ENCODE measurements at places on chromosomes 2 and 18.

- no peak for DNase-seq
Measured at GRCh38 chr2:34305587-34305986, 706.5 kb upstream of the FAM98A start.

GRCh38 chr18:24915547-24915946 is 436.4 kb downstream of the ZNF521 start:
- DNase-seq: no peak

DNA sequence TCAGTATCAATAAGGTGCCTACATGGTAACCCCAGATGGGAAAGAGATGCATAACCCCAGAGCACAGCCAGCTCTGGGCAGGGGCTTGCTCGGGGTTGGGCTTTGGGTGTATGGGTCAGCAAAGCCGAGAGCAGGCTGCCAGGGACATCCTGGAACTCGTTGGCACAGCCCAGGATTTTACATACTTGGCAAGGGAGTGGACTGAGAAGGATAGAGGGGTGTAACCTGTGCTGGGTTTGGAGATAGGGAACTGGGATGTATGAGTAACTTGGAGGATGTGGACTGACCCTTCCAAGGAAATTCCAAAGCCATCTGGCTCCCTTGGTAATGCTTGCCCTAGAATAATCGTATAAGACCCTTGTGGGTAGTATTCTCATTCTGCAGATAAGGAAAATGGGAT is 44.2 kb downstream of the GPR39 start:
- DNase-seq: no peak

GRCh38 chr2:55616551-55617174 is 759 bp downstream of the PPP4R3B start:
- no peak for DNase-seq

DNA sequence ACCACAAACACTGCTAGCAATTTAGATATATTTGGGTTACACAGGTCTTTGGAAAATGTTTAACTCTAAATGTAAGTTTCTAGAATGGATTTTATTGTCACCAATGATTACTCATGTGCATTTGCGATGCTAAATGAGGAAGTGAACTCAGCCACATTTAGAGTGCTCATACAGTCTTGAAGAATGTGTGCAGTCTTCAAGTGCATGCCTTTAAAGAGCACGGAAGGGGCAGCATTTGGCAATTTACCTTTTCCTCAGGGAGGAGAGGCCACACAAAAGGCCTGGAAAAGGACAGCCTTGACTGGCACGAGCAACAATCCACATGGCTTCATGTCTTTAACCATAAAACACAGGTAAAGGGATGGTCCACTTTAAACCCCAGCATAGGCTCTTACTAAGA is 78.5 kb upstream of the STK17B start:
- peak; percentile 51 for DNase-seq

DNA sequence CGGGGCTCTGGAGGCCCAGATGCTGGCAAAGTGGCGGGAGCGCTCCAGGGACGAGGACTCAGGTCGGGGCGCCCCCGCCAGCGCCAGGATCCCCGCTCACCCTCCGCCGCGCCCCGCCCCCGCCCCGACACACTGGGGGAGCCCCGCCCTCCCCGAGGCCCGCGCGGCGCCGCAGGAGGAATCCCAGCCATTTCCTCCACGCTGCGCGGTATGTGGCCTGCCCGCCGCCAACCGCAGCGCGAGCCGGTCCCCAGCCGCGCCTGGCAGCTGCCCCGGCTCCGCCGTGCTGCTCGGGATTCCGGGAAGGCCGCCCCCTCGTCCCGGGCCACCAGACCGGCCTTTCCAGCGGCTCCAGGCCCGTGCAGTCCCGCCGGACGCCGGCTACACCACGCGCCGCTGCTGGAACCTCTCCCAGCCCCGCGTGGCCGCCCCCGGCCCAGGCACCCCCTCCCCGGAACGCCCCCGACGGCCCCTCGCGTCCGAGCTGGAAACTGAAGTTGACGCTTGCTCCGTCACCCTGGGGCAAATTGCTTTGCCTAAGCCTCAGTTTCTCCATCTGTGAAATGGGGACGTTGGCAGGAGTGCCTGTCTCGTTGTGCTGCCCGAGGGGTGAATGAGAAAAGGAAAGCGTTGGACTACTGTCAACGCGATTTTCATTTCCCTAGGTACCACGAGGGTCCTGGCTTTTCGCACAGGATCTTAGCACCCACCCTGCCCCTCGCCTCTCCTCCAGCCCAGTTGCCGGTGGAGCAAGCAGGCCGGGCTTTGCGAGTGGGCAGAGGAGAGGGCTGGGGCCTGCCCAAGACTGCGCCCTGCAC is 53.6 kb downstream of the PKDCC start:
- no peak for DNase-seq

GRCh38 chr2:28322051-28322450 is 70.6 kb upstream of the FOSL2 start:
- no peak for DNase-seq

DNA sequence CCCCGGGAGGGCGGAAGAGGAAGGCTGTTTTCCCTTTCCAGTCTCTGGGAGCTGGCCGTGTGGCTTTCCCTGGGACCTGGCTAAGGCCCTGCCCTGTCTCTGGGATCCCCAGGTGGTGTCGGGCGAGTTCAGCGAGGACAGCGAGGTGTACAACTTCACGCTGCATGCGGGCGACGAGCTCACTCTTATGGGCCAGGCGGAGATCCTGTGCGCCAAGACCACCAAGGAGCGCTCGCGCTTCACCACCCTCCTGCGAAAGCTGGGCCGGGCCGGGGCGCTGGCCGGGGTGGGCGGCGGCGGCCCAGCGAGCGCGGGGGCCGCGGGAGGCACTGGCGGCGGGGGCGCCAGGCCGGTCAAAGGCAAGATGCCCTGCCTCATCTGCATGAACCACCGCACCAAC is 11.2 kb downstream of the GAREM2 start:
- no peak for DNase-seq

GRCh38 chr2:6828299-6828584 is 37.5 kb downstream of the CMPK2 start:
- no peak for DNase-seq

DNA sequence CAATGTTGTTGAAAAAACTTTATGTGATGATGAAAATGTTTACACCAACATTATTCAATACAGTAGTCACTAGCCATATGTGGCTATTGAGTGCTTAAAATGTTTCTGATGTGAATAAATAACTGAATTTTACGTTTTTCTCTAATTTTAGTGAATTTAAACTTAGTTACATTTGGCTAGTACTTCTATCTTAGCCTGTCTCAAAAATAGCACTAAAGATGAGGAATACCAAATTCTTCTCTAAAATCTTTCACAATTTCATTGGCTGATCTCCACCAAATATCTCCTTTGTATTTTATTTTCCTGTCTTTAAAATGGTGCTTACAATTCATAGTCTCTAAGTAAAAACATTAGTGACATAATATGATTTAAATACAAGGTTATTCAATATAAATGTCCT is 83.7 kb upstream of the RND3 start:
- no peak for DNase-seq

DNA sequence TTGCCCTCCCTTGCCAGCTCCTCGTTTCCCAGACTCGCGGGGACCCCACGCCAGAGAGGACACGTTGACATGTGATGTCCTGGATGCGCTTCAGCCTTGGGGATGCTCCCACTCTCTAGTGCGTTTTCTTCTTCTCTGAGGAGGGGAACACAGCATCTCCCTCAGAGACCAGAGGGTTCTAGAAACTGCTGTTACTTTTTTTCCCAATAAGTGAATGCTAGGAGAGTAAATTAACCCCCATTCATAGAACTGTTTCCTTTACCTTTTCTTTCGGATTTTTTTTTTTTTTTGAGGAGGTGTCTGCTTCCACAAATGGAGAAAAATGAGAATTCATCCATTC is 370 bp upstream of the EFEMP1 start:
- no peak for DNase-seq

DNA sequence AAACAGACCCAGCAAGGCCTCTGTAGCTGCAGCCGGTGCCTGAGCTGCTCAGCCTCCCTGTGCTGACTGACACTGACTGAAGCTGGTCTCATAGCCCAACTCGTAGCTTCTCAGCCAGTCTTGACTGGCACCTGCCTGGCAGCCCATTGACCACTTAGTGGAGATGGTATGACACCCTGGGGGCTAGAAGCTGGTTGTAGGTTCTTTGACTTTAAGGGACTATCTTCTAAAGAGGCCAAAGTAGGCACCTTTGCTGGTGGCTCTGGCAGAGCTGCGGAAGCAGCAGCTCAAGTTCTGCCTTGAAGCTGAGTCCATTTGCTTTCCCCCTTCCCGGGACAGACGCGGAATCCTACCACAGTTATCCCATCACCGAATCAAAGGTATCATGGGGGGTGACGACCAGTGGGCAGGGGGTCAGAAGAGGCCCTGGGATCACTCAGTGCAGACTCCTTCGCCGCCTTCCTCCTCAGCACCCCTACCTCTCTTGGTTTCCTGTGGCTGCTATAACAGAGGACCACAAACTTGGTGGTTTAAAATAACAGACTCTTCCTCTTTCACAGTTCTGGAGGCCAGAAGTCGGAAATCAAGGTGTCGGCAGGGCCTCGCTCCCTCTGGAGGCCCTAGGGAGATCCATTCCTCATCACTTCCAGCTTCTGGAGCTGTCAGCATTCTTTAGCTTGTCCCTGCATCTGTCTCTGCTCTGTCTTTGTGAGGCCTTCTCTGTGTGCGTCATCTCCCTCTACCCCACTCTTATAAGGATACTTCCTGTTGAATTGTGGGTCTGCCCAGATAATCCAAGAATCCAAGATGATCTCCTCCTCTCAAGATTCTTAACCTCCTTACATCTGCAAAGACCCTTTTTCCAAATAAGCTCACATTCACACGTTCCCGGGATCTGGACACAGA is 13.7 kb upstream of the FOSL2 start:
- DNase-seq: peak; percentile 57

DNA sequence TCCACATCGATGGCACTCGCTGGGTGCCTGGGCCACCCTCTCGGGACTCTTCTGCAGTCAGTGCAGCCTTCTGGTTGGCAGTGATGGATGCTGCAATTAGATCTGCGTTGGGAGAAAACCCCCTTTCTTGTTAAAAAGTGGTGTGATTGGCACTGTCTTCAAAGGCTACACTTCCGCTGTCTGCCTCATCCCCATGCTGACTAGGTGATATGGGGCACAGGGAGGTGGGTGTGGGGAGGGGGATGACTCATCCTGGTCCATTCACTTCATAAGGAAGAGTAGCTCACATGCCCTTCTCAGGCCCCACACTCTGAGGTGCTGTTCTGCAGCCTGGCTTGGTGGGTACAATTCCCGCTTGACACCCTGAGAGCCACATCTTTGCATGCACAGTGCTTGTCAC is 77.4 kb downstream of the THNSL2 start:
- DNase-seq: no peak

DNA sequence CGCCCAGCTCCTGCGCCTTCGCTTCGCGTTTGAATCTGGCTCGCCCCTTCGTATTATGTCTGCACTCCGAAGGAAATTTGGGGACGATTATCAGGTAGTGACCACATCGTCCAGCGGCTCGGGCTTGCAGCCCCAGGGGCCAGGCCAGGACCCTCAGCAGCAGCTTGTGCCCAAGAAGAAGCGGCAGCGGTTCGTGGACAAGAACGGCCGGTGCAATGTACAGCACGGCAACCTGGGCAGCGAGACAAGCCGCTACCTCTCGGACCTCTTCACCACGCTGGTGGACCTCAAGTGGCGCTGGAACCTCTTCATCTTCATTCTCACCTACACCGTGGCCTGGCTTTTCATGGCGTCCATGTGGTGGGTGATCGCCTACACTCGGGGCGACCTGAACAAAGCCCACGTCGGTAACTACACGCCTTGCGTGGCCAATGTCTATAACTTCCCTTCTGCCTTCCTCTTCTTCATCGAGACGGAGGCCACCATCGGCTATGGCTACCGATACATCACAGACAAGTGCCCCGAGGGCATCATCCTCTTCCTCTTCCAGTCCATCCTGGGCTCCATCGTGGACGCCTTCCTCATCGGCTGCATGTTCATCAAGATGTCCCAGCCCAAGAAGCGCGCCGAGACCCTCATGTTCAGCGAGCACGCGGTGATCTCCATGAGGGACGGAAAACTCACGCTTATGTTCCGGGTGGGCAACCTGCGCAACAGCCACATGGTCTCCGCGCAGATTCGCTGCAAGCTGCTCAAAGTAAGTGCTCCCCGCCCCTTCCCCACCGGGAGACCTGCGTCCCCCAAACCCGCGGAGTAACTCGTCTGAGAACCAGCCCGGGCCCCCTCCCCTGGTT is 453 bp downstream of the KCNJ3 start:
- no peak for DNase-seq

DNA sequence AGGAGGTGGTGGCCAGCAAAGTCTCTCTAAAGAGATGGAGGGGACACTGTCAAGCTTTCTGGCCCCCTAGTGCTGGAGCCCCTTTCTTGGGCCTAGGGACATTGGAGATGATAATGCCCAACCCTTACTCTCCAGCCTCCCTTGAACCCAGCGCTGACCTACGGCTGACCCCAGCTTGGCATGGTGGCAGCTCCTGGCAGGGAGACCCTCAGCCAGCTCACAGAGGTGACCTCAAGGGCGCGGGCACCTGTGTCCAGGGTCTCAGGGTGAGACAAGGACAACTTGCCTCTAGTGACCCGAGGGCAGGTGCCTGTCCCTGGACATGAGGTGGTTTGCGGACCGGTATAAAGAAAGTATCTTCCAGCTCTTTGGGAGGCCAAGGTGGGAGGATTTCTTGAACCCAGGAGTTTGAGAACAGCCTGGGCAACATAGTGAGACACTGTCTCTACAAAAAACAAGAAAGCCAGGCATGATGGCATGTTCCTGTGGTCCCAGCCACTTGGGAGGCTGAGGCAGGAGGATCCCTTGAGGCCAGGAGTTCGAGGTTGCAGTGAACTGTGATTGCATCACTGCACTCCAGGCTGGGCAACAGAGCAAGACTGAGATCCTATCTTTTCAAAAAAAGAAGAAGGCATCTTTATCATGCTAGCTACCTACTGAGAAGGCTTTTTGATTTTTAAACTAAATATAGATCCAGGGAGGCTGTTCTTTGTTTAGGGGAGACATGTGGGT is 3.3 kb upstream of the PER2 start:
- no peak for DNase-seq

- DNase-seq: no peak
Measured at GRCh38 chr2:133986081-133986837, 267.6 kb upstream of the MGAT5 start.

DNA sequence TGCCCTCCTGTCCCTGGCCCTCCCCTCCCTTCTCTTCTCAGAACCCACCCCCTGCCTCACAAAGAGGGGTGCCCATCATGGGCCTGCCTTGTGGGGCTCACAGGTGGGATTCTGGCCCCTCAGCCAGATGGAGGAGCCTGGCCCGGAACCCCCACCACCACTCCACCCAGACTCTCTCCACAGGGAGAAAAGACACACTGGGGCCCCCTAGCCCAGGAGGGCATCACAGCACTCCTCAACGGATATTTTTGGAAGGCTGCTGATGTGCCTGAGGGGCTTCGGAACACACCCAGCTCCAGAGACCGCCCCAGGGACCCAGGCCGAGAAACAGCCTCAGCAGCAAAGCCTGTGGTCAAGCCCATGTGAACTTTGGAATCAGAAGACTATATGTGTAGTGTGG is 9.9 kb downstream of the KCNIP3 start:
- no peak for DNase-seq
